ENCODE measurements at places on chromosomes 13 and 19.

GRCh38 chr19:10000171-10000826, 10.0 kb downstream of the COL5A3 start:
- peak; percentile 67 for DNase-seq

DNA sequence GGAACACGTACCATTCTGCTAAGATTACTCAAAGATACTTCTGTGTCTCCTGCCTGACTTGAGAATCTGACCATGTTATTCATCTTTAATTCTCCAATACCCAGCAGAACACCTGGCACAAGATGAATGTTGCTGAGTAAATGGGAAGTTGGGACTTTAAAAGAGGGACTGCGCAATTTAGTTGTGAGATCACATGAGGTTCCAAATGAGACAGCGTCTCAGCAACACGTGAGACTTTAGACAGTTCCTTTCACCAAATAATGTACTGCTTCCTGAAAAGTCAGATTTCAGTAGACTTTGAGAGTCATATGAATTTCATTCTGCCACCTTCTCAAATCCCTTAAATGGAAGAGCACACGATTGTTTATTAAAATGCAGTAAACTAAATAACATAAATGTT, 36.7 kb downstream of the DOCK9 start:
- DNase-seq = no peak

DNA sequence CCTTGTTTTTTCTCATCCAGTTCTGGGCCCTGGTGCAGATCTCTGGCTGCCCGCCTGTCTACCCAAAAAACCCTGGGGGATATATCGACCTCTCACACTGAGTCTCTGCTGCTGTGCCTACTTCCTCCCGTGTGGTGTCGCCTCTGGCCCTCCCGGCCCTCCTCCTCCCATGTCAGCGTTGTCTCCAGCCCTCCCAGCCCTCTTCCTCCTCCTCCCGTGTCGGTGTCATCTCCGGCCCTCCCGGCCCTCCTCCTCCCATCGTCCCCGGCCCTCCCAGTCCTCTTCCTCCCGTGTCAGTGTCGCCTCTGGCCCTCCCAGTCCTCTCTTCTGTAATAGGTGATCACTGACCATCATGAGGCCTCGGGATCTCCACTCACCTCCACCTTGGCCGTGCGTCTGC, 81.8 kb downstream of the GPR12 start:
- no peak for DNase-seq

GRCh38 chr19:21883516-21883915, 47.5 kb upstream of the ZNF43 start:
- DNase-seq = no peak

GRCh38 chr13:101698400-101698799, 245.9 kb downstream of the ITGBL1 start:
- DNase-seq = no peak

DNA sequence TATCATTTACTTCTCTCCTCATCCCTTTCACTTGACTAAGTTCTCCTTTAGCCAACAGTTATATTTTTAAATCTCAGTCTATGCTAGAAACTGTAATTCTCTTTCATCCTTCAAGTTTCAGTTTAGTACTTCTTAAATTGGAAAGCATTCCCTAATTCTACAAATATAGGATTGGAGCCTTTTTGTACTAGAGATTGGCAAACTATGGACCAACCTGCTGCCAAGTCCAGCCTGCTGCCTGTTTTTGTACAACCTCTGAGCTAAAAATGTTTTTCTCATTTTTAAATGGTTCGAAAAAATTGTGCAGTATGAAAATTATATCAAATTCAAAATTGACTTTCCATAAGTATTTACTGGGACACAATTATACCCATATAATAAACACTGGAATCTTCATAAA, 1381.5 kb upstream of the SPRY2 start:
- DNase-seq = no peak

- peak; percentile 85 for DNase-seq
Measured at GRCh38 chr19:55158848-55159749, 1.6 kb upstream of the TNNI3 start.

DNA sequence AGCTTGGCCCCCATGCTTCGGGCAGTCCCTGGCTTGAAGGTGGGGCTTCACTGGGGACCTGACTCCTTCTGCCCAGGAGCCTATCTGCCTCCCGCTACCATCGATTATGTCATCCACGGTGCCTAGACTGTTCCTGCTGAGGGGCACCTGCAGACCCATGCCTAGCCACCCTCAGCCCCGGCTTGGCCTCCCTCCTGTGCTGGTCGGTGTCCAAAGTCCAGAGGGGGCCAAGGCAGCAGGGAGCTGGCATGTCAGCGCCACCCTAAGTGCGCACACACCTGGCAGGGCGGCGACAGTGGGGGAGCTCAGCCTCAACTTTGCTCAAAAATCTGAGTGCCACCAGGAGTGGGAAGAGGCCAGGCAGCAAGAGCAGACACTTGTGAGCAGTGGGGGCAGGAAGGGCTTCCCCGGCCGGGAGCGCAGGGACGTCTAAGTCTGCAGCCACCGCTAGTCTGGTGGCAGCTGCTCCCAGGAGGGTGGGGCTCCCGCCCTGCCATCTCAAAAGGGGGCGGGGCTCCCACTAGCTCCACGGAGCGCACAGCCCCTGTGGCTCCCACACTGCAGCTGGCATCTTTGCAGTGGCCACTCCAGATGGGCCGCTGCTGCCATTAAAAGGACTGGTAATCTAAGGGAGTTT, 13.5 kb upstream of the URAD start:
- DNase-seq = no peak

GRCh38 chr13:107864543-107865317, 350.6 kb downstream of the LIG4 start:
- no peak for DNase-seq

DNA sequence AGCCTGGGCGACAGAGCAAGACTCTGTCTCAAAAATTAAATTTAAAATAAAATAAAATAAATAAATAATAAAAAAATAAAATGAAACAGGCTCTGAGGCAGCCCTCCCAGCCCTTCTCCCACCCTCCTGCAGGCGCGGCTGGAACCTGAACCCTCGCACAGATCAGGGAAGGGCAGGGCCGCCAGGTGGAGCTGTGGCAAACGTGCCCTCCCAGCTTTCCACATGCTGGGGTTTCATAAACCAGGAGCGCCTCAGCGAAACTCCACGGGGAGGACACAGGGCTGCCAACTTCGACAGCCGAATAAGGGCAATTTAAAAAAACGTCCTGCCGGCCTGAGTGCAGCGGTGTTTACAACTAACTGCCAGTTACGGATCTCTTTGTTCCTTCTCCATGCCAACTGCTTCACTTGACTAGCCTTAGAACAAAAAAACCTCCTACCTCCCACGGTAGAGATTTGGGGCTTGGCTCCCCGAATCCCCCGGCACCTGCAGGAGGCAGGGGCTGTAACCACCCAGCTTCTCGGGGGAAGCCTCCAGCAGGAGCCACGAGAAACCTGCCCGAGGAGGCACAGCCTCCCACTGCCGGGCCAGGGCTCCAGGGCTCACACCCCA, 15.9 kb downstream of the ZNF787 start:
- peak; percentile 71 for DNase-seq

DNA sequence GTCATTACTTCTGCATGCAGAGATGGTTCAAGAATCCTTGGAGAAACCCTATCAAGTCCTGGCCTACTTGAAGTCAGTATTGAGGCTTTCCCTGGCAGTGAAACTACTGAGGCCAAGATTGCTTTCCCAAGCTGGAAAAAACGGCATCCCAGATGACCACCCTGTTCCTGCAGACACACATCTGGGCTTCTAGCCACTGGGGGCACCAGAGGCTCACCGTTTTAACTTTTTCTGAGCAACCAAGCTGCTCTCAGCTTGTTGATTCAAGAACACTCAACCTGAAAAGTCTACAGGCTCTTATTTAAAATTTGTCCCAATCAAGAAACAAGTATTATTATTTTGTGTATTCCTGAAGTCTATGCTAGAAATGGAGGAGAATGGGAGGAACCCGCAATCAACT, 66.6 kb downstream of the SPRYD7 start:
- no peak for DNase-seq

GRCh38 chr19:5057860-5058259, 88.9 kb downstream of the KDM4B start:
- no peak for DNase-seq

DNA sequence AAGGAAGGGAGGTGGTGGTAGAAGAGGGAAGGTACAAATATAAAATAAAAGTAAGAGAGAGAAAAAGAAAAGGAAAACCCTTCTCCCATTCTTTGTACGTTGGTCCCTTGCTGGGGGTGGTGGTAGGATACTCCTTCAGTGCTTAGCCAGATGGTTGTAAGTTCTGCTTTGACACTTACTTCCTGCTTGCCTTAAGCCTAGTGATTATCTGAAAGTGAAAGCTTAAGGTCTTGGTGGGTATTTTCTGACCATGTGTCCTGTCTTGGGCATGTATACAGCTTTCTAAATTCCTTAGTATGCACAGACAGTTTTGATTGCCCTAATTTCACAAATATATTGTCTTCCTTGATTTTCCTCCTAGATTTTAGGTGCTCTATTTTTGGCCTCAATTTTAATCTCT, 314.8 kb downstream of the PCDH17 start:
- DNase-seq = no peak

- DNase-seq = no peak
Measured at GRCh38 chr13:42924344-42924743, 67.7 kb downstream of the EPSTI1 start.

DNA sequence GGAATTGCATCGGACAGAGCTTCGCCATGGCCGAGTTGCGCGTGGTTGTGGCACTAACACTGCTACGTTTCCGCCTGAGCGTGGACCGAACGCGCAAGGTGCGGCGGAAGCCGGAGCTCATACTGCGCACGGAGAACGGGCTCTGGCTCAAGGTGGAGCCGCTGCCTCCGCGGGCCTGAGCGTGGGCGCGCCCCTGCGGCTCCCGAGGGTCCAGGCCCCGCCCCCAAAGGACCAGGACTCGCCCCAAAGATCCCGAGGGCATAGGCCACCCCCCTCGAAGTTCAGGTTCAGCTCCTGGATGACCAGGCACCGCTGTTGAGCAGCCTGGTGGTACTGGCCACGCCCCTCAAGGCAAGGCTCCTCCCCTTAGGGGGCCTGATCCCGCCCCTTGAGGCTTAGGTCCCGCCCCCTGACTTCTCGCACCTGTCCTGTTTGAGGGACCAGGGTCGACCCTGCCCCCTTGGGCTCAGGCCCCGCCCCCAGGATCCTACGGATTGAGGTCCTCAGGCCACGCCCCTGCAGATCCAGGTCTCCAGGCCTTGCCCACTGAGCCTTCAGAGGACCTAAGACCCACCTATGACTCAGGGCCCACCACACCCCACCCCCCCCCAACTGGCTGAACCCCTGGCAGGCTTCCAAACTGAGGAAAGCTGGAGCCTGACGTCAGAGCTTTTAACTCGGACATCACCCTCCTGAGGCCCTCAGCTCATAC, 43.1 kb downstream of the CYP4F22 start:
- DNase-seq = peak; percentile 32

GRCh38 chr19:47158879-47159503, 28.4 kb downstream of the SAE1 start:
- DNase-seq = no peak

DNA sequence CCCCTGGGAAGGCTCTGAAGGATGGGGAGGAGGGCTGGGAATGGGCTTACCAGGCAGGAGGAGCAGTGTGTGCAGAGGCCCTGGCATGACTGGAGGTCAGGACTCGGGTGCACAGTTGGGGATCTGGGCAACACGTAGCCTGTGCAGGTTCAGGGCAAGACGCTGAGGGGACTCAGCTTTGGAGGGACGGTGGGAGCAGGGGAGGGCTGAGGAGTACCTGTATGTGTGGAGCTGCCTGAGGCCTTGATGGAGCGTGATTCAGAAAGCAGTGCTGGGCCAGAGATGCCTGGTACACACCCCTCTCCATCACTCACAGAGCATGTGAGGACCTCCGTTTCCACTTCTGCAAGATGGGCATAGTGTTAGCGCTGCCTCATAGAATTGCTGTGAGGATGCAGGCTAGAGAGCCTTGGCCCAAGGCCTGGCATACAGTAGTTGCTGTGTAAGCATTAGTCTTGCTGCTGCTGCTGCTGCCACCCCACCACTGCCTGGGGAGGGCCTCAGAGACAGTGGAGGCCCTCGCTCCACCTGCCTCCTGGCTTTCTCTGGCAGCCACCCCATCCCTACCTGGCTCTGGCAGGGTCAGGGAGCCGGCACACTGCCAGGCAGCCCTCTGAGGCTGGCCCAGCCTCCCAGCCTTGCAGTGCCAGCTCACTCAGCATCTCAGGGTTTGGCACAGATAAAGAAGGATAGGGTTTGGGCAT, 2.4 kb downstream of the PAK4 start:
- no peak for DNase-seq

DNA sequence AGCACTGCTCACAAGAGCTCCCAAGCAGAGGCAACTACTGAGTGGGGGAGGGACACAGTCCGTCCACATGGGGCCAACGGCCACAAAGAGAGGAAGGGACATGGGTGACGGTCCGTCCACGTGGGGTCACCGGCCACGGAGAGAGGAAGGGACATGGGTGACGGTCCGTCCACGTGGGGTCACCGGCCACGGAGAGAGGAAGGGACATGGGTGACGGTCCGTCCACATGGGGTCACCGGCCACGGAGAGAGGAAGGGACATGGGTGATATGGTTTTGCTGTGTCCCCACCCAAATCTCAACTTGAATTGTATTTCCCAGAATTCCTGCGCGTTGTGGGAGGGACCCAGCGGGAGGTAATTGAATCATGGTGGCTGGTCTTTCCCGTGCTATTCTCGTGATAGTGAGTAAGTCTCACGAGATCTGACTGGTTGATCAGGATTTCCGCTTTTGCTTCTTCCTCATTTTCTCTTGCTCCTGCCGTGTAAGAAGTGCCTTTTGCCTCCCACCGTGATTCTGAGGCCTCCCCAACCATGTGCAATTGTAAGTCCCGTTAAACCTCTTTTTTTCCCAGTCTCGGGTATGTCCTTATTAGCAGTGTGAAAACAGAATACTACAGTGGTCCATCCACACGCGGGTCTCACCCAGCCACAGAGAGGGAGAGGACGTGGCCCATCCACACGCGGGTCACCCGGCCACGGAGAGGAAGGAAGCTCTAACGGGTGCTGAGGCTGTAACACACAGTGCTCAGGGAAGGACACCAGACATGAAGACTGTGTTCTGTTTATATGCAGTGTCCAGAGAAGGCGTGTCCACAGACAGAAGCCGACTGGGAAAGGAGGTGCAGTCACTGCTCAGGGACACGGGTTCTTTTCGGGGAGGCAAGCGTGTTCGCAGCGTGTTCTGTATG, 48.5 kb downstream of the GAS6 start:
- DNase-seq = peak; percentile 3

- no peak for DNase-seq
Measured at GRCh38 chr13:57704031-57704430, 72.5 kb downstream of the PCDH17 start.

- DNase-seq = no peak
Measured at GRCh38 chr19:7348587-7349230, at the start of gene ARHGEF18. ARHGEF18 (plus strand) TSS chr19:7348937; CDS start chr19:7362891, 13,954 bp downstream.

DNA sequence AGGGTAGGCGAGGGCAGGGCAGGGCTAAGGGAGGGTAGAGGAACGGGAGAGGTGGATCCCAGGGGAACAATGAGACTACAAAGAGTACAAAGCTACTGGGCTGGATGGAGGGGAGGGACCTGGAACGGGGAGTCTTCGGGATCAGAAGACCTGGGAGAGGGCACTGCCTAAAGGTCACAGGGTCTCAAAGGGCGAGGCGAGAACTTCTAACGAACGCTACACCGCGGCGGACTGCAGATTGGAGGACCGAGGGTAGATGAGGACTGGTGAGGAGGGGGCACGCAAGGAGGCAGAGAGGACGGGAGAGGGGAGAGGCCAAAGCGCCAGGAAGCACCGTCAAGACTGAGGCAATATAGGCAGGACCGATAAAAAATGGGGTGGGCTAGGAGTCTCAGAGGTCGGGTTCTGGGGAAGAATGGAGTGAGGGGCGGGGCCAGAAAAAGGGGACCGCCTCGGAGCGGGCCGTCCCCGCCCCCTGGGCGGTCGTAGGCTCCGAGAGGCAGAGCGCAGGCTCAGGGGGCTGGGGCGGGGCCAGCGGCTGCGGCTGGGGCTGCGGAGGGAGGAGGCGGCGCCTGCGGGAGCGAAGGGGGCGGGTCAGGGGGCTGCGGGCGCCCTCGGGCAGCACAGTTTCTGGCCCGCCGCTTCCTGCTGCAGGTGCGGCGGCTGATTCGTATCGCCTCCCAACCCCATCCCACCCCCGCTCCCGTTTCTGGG, 1.3 kb upstream of the KCNC3 start:
- DNase-seq = peak; percentile 16

Measured in hematopoietic multipotent progenitor cell treated with erythropoietin and hydrocortisone succinate and interleukin-3 and kit ligand, for 15 days (in vitro differentiated cells).